ENCODE measurements at places on chromosomes 5 and 9.

DNA sequence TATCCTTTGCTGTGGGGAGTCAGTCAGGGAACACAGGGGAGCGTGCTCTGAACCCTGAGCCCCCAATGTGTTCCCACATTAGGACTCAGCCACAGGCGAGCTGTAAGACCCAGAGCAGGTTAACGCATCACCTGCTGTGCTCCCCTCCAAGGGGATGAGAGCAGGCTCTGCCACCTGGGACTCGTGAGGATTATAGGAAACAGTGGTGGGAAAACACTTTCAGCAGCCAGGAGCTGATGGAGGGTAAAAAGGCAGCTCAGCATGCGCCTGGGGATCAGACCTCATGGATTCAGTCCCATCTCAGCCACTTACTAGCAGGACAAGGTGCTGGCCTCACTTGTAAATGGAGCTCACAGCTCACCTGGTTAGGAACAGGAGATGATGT is 9.2 kb downstream of the JADE2 start:
- no peak for DNase-seq

- DNase-seq, result no peak
Measured at GRCh38 chr5:165370794-165371193, 1865.4 kb downstream of the MAT2B start.

DNA sequence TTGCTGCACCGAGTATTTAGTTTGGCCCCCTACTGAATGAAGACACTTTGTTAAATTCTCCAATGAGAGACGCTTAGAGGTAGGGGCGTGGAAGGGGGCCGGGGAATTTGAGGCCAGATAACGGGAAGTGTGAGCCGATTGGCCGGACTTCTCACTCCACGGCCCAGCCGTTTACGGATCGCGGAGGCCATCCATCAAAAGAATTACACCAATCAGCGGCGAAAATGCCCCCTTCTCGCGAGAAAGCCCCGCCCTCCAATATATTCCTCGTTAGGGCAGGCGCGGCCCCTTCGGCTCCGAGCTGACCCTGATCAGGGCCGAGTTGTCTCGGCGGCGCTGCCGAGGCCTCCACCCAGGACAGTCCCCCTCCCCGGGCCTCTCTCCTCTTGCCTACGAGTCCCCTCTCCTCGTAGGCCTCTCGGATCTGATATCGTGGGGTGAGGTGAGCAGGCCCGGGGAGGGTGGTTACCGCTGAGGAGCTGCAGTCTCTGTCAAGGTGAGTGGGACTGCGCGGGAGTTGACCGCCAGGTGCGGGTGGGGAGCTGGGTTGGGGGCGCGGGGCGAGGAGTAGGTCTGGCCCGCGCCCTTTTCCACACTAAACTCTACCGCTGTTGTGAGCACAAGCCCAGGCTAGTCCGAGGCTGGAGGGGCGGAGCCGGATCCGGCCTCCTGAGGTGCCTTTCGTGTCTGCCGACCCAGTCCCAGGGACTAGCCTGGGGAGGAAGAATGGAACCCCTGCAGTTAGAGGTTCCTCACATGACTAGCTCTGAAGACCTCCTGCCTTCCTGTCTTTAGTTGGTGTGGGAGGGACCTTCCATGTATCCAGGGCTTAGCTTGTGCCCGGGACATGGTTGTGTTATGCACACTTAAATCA is at the start of gene CCNG1:
CCNG1 (plus strand) TSS at position 287 of the 874 bp plus-strand sequence. CDS start 1,662 bp downstream, outside the sequence.
- peak; percentile 95 for DNase-seq

GRCh38 chr9:90099262-90099963 is 494.6 kb downstream of the GADD45G start:
- DNase-seq, result no peak

DNA sequence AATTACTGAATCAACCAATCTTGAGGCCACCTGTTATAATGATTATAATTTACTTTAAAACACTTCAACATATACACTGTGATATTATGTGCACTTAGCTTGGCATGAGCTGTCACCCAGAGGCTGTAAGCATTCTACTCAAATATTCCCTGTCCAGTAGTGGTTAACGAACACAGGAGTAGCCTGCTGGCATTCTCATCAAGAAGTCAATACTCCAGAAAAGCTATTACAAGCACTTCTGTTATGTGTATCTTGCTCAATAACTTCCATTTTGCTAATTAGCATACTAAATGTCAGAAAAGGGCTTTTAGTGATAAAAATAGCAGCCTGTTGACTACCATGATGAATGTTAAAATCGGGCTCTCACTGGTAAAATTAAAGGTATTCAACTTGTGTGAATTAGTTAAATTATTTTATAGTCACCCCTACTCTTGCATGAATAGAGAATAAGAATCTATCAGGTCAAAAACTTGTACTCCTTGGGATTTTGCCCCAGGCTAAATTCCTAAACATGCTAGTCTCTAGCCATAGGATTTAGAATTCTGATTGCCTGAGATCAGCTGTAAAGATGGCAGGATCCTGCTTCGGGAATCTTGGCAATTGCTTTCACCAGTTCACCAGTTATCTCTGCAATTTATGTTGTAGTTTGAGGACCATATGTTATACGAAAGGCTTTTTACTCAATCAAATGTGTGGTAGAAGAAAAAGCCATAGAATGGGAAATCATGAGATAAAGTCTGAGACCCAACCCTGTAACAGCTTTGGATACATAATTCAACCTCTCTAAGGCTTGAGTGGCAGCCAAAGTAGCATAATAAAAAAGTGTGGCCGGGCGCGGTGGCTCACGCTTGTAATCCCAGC is 43.4 kb upstream of the PAM start:
- no peak for DNase-seq
